ENCODE measurements at places on chromosomes 11 and 22.

GRCh38 chr22:48720662-48721394, 1106.8 kb downstream of the BRD1 start:
- no peak for DNase-seq

GRCh38 chr11:23540101-23540561, 679.9 kb upstream of the CCDC179 start:
- no peak for DNase-seq

GRCh38 chr22:28728621-28729313, 12.9 kb downstream of the CHEK2 start:
- no peak for DNase-seq

DNA sequence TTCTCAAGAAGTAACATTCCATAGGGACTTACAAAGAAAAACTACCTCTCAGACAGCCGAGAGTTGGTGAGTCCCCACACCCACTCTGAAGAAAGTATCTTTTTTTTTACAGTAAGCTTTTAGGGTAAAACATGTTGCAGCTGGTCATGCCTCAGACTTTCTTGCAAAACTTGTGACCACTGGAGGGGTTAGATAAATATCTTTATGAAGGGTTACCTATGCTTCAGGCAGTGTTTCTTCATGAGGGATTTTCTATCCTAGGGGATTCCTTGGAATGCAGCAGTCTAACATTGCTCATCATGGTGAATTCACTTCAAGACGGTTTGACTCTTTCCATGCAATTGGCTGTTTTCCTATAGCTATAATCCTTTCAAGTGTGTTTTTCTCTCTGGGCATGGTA, 20.8 kb upstream of the SNX19 start:
- no peak for DNase-seq

DNA sequence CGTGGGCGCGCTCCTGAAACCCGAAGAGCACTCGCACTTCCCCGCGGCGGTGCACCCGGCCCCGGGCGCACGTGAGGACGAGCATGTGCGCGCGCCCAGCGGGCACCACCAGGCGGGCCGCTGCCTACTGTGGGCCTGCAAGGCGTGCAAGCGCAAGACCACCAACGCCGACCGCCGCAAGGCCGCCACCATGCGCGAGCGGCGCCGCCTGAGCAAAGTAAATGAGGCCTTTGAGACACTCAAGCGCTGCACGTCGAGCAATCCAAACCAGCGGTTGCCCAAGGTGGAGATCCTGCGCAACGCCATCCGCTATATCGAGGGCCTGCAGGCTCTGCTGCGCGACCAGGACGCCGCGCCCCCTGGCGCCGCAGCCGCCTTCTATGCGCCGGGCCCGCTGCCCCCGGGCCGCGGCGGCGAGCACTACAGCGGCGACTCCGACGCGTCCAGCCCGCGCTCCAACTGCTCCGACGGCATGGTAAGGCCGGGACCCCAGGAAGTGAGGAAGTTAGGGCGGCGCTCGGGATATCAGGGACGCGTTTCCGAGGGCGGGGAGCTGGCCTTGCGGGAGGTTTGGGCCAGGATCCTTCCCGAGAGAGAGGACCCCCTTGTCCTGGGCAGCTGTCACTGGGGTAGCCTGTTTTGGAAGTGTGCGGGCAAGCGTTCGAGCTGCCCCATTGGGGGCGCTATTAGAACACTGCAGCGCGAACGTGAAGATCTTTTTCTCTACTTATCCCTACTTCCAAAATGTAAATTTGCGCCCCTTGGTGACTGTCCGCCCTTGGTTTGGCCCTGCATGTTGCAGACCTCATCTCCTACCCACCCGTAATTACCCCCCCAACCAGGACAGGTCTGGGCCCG, 796 bp downstream of the MYOD1 start:
- DNase-seq, result no peak

- DNase-seq, result no peak
Measured at GRCh38 chr22:45859231-45860161, 117.5 kb downstream of the WNT7B start.

DNA sequence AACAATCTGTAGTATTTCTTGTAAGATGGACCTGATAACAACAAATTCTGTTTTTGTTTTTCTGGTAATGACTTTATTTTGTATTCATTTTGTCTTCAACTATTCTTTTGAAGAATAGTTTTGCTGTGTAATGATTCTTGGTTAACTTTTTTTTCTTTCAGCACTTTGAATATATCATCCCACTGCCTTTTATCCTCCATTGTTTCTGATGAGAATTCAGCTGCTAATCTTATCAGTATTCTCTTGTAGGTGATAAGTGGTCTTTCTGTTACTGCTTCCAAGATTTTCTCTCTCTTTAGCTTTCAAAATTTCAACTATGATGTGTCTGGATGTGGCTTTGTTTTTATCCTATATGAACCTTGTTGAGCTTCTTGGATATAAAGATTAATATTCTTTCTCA, 21.5 kb downstream of the GALNT18 start:
- DNase-seq, result no peak

DNA sequence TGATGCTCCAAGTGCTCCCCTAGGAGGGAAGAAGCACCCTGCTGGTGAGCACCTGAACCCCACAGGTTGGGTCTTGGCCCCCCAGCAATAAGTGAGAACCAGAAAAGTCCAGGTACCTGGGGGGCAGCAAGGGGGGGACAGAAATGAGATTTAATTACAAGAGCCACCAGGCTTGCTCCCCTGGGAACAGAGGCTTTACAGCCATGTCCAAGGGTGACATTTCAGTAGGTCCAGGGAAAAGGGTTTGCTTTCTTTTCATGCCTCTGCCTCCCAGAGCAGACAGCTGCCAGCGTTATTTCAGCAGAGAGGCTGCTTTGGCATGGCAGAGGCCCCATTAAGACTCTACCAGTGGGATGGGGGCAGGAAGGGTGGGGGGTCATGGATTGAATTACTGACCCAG, 437.7 kb downstream of the BUD13 start:
- no peak for DNase-seq

- no peak for DNase-seq
Measured at GRCh38 chr11:6357222-6357621, 33.1 kb upstream of the SMPD1 start.

DNA sequence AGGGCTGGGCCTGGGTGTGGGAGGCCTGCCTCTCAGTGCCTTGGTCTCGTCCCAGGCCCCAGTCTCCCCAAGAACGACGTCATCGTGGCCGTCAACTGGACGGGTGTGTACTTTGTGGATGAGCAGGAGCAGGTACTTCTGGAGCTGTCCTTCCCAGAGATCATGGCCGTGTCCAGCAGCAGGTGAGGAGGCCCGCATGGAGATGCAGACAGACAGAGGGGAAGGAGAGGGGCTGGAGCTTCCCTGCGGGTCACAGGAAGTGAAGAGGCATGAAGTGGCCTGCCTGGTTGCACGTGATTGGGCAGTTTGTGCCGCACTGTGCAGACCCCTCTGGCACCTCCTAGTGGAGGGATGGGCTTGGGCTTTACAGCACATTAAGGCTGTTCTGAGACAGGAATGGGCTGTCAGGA, 70.4 kb downstream of the MYO7A start:
- no peak for DNase-seq

DNA sequence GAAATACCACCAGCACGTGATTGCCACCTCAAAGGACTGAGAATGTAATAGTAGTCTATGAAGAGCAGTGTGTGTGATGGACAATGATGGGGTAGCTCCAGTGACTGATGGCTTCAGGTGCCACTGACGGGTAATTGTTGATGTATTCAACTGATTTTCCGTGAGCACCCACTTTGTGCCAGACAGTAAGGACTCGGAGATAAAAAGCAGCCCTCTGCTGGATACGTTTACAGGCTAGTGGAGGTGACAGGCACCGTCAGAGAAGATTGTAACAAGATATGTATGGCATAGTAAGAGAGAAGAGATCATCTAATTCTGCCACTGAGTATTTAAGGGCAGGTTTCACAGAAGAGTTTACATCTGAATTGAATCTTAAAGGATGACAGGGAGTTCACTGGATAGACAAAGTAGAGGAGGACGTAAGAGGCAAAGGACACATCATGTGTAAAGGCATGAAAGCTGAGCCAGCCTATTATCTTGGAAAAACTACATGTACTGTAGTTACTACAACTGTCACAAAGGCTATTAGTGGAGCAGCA, 1.1 kb upstream of the ENTHD1 start:
- no peak for DNase-seq

- DNase-seq, result no peak
Measured at GRCh38 chr11:14698771-14699170, 55.2 kb downstream of the PDE3B start.

GRCh38 chr11:46472662-46472994, 81.1 kb upstream of the CHRM4 start:
- DNase-seq, result no peak

DNA sequence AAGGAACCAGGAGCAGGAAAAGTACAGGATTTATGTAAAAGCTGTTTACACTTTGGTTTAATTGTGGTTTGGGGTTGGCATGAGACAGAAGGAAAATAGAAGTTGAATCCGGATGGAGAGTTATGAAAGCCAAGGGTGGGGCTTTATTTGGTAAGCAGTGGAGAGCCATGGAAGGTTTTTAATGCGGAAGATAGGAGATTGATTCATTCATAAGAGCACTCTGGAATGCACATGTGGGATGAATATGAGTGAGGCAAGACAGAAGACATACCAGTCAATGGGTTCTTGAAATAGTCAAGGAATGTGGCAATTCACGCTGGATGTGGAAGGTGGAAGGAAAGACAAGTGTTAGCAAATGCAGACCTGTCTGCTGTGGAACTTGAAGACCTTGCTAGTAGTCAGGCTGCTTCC, 9.3 kb upstream of the GLB1L3 start:
- no peak for DNase-seq

GRCh38 chr11:61170566-61170965, 9.3 kb upstream of the VPS37C start:
- no peak for DNase-seq

GRCh38 chr11:94717667-94718066, 50.5 kb upstream of the AMOTL1 start:
- DNase-seq, result no peak

DNA sequence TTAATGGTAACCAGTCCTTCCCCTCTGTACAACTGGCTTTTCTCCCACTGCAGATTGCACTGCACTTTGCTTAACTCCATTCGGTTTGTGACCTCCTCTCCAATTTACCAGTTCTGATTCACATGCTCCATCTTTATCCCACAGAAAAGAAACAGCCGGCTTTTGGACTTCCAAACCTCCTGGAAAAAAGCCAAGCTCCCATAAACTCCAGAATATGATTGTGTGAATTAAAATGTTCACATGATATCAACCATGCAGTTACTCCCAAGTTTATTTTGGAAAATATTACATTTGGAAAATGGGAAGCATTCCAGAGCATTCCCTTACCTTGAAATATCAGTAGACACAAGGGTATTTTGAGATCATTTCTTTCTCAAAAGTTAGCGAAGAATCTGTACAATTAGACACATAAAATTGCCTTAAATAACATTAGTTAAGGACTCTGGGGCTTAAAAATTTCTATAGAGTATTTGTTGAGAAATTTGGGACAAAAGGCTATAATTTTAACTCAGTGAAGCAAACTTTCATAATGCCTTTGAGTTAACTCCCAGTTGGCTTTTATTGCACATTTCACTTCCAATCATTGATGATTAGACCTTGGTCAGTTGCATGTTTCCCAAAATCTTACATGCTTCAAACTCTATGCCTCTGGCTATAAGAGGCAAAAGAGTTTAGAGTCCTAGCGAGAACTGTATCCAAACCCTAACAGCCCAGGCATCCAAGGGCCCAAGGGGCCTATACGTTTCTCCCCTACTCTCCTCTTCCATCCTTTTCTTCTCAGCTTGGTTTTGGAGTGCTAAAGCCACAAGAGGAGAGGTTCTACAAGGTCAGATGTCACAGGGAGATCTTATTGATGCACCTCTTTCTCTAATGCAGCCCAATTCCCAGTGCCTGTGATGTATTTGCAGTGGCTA, 23.6 kb upstream of the TMEM135 start:
- no peak for DNase-seq

GRCh38 chr11:104654181-104654813, 244.0 kb downstream of the CASP12 start:
- DNase-seq, result no peak

GRCh38 chr11:3197044-3197695, 21.4 kb downstream of the MRGPRG start:
- no peak for DNase-seq

DNA sequence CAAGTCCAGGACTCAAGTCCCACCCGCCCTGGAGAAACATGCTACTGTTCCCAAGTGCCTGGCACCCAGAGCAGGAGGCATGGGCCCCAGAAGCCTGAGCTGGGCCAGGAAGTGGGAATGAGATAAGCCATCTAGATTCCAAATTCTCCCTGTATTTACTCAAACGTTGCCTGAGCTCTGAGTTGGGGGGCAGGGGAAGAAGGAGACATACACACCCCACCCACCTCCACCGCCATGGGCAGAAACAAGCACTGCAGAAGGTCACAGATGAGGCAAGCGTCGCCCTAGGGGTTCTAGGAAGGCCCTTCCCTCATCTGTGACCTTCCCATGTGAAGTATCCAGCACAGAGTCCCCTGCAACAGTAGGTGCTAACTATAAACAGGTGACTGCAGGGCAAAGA, 54.0 kb downstream of the PLEKHA7 start:
- DNase-seq, result no peak

GRCh38 chr11:64447831-64448598, 89.1 kb downstream of the RPS6KA4 start:
- no peak for DNase-seq

GRCh38 chr22:44588348-44588747, 90.3 kb upstream of the RTL6 start:
- no peak for DNase-seq

GRCh38 chr22:49825944-49826602, 1.6 kb downstream of the BRD1 start:
- DNase-seq, result peak; percentile 43

- no peak for DNase-seq
Measured at GRCh38 chr11:108534274-108534882, 36.2 kb upstream of the POGLUT3 start.

DNA sequence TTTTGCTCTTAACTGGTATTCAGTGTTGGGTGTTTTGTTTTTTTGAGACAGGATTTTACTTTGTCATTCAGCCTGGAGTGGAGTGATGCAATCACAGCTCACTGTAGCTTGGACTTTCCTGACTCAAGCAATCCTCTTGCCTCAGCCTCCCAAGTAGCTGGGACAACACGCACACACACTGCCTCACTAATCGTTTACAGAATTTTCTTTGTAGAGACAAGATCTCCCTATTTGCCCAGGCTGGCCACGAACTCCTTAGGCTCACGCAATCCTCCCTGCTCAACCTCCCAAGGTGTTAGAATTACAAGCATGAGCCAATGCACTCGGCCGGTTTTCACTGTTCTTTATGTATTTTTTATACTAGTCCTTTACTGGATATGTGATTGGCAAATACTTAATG, 51.0 kb upstream of the IGLL5 start:
- DNase-seq, result no peak
